Activated naive CD8-positive, alpha-beta T cell treated with anti-CD3 and anti-CD28 coated beads, Interleukin-2, amount 50 U/mL, for 24 hours (primary cell): ENCODE measurements at places on chromosomes 16 and 17.

GRCh38 chr17:63549289-63549945 lies 860 bp upstream of the DCAF7 start:
- H3K4me1 ChIP-seq: peaks cover 29% of the 10 kb centered on the region
- no peak for DNase-seq
- H3K27ac ChIP-seq: peak overlapping the region; percentile 97

DNA sequence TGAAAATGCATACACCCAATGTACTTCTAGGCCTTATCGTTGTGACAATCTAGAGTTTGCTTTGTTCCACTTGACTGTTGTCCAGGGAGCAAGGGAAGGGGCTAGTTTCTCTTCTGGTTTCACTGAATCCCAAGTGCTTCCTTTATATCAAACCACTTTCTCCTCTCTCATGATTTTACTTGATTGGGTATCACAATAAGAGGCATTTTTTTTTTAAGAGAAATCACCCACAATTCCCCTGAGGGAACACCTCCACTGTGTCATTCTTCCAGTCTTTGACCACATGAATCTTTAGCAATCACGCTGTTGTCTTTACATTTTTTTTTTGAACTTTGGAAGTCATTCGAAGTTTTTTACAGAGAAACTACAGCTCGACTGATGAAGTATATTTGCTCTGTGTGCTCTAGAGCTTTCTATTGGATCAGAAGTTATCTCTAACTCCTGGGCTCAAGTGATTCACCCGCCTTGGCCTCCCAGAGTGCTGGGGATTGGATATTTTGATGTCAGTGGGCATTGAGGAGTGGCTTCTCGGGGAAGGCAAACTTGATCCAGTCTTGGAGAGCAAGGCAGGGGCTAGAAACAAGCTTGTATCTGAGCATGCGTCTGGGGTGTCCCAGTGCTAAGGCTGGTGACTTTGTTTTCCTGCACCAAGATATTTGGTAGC lies 3.0 kb downstream of the CDH1 start:
- H3K36me3 ChIP-seq: no peaks in the 10 kb centered on the region
- peaks cover 16% of the 10 kb centered on the region for H3K4me1 ChIP-seq
- no peak overlapping the region for H3K4me3 ChIP-seq
- no peak for DNase-seq
- H3K27me3 ChIP-seq: peaks cover 35% of the 10 kb centered on the region
- no peak overlapping the region for H3K27ac ChIP-seq

DNA sequence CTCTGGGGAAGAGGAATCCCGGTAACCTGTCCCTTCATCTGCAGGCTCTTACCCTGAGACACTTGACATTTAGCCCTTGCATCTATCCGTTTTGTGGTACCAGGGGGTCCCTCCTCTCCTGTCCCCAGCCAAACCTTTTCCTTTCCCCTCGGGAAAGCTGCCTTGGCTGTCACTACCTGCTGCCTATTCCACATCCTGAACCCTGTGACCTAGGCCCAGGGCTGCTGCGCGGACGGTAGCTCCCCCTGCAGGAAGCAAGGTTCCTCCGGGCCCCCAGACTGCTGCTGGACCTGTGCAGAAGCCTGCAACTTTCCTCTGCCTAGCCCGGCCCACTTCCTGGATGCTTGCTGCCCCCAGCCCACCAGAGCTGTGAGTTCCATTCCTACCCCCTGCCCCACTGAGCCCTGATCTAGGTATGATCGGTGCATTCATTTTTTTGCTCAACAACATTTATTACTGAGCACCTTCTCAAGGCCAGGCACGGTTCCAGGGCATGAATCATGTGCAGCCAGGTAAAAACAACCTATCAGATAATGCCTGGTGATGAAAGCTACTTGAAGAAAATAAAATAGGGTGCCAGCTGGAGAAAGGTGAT lies 10.5 kb upstream of the ALDOA start:
- peaks cover 21% of the 10 kb centered on the region for H3K4me1 ChIP-seq
- no peaks in the 10 kb centered on the region for H3K36me3 ChIP-seq
- peak; percentile 72 for DNase-seq
- peak overlapping the region; percentile 53 for H3K4me3 ChIP-seq

DNA sequence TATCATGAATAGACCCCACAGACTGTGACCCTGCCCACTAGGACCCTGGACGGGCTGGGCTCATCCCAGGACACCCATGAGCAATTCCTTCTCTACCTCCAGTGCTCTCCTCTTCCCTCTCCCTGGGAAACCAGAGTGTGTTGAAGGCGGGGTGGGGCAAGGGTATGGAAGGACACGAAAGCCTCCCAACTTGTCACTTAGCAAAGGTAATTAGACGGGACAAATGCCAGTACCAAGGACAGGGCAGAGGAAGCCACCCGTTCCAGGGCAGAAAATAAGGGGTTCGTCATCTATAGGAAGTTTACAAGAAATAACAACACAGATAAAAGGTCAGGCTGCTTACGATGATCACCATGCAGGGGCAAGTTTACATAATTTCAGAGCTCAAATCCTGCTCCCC lies 4.9 kb upstream of the EPX start:
- DNase-seq: no peak
- no peaks in the 10 kb centered on the region for H3K4me1 ChIP-seq
- H3K27ac ChIP-seq: no peak overlapping the region

DNA sequence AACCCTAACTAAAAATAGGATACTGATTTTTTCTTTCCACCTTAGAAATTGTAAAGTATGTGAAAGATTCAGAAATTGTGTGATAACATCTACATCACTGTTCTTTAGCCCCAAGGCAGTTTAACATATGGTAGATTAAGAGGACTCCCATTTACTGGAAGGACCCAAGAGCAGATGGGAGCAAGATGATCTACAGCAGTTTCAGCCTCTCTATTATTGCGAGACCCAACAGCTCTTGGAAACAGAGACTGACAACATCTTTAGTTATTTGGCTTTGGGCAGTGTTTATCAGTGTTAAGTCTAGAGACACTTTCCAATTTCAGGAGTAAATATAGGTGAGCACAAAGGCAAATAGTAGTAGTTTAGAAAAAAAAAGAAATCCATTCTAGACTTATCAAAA lies 124.9 kb upstream of the CORO6 start:
- no peak overlapping the region for H3K27ac ChIP-seq
- no peak overlapping the region for H3K4me3 ChIP-seq
- peaks cover 15% of the 10 kb centered on the region for H3K36me3 ChIP-seq
- H3K4me1 ChIP-seq: peaks cover 65% of the 10 kb centered on the region
- DNase-seq: no peak

DNA sequence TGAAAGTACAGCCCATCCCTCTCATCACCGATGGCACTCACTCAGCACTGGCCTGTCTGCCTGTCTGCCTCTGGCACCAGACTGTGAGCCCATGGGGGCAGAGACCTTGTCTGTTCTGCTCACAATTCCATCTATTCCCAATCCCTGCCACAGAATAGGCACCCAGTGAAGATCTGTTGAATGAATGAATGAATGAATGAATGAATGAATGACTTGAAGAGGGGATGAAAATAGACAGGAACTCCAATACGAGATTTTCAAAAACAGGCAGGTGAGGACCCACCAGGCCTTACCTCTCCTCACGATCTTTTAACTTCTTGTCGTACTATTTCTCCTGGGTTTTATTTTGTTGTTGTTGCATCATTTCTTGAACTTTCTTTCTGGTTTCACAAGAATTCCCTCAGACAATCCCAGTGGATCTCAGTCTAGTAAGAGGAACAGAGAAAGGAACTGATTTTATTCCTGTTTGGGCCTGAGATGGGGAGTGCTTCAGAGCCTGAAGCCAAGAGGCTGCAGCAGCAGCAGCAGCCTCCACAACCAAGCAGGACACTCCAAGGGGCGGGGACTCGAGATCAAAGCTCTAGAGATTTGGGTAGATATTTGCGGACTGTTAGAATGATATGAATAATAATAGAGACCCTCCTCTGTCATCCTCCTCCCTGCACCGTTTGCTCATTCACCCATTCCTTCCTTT lies 17.7 kb downstream of the KRT9 start:
- no peak for DNase-seq
- H3K27me3 ChIP-seq: peaks cover 30% of the 10 kb centered on the region
- H3K4me1 ChIP-seq: peaks cover 4% of the 10 kb centered on the region
- no peak overlapping the region for H3K27ac ChIP-seq
- no peaks in the 10 kb centered on the region for H3K36me3 ChIP-seq
- H3K4me3 ChIP-seq: no peak overlapping the region

GRCh38 chr17:49223517-49224197 lies 6.9 kb downstream of the PHOSPHO1 start:
- H3K27me3 ChIP-seq: peaks cover 19% of the 10 kb centered on the region
- peaks cover 11% of the 10 kb centered on the region for H3K36me3 ChIP-seq
- DNase-seq: peak; percentile 84
- no peak overlapping the region for H3K27ac ChIP-seq

DNA sequence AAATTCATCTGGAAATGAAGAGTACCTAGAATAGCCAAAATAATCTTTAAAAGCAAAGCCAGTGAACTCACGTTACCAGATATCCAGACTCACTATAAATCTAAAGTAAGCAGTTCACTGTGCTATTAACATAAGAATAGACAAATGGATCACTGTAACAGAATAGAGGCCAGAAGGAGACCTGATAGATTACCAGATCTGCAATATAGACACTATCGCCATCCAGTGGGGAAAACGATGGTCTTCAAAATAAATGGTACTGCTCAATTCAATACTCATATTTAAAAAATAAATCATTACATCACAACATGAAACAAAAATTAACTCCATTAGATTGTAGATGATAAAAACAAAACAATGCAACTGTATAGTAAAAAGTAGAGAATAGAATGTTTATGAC lies 158.6 kb upstream of the CDH8 start:
- no peak for DNase-seq
- H3K27me3 ChIP-seq: no peaks in the 10 kb centered on the region
- H3K36me3 ChIP-seq: no peaks in the 10 kb centered on the region
- H3K4me1 ChIP-seq: no peaks in the 10 kb centered on the region

GRCh38 chr16:21197112-21197511 lies 14.3 kb downstream of the ZP2 start:
- DNase-seq: no peak
- H3K27ac ChIP-seq: no peak overlapping the region
- peaks cover 11% of the 10 kb centered on the region for H3K4me1 ChIP-seq
- H3K27me3 ChIP-seq: peaks cover 27% of the 10 kb centered on the region
- H3K4me3 ChIP-seq: no peak overlapping the region

GRCh38 chr16:1958715-1959268 lies 546 bp upstream of the NDUFB10 start:
- no peak for DNase-seq
- peaks cover 33% of the 10 kb centered on the region for H3K4me1 ChIP-seq
- H3K36me3 ChIP-seq: peaks cover 37% of the 10 kb centered on the region
- peak overlapping the region; percentile 100 for H3K4me3 ChIP-seq
- peak overlapping the region; percentile 100 for H3K27ac ChIP-seq

- no peaks in the 10 kb centered on the region for H3K4me1 ChIP-seq
- H3K36me3 ChIP-seq: no peaks in the 10 kb centered on the region
- peaks cover 3% of the 10 kb centered on the region for H3K27me3 ChIP-seq
- no peak for DNase-seq
These were observed 24.0 kb downstream of the CCDC42 start for GRCh38 chr17:8720596-8720995.

DNA sequence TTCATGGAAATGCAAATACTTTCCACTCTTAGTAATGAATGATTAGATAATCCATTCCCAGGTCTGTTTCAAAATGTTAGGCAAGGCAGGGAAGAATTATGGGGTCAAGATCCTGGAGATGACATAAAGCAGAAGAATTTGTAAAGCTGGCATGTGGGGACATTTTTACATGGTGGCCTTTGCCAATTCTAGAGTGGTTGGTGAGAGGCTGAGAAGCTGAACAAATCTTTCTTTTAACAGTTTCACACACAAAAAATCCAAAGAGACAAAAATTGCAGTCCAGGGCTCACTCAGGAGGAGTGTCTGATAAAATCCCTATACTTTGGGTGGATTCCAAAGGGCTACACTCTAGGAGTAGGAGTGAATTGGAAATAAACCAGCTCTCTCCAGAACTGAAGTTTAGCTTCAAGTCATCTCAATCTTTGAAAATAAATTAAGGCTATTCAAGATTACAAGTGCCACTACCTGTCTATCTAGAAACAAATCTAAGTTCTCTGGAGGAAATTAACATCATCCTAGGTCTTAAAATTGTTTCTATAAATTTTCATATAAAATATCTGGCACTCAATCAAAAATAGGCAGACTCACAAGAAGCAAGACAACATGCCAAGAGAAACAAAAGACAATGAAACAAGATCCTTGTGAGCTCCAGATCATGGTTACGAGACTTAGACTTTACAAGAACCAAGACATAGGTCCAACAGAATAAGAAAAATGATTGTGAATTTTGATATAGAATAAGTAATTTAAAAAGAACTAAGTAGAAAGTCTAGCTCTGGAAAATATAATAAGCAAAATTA lies 113.0 kb upstream of the AXIN2 start:
- no peak for DNase-seq
- no peaks in the 10 kb centered on the region for H3K36me3 ChIP-seq

DNA sequence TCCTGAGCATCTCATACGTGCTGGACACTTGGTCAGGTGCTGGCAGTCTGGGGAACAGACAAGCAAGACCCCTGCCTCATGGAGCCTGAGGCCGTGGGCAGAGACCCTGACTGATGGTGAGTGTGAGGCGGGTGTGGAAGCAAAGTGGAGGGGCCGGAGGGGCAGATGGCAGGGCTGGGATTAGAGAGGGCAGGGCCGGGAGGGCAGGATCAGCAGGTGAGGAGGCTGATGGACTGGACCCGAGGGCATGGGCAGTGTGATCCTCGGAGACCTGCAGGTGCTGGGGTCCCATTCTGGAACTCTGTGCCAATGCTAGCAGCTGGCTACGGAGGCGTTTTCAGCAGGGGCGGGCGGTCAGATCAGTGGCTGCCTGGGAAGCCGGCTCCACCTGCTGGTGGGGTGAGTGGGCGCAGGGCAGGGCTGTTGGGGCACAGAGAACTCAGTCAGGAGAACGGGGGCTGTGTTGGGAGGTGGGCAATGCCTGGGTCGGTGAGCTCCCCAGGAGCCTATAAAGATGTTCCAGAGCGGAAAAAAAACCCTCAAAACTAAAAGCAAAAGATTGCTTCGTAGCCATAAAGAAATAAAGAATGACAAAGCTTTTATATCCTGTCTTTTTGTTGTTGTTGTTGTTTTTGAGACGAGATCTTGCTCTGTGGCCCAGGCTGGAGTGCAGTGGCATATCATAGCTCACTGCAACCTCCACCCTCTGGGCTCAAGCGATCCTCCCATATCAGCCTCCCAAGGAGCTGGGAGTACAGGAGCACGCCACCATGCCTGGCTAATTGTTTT lies 8.9 kb upstream of the C16orf74 start:
- H3K4me1 ChIP-seq: peaks cover 37% of the 10 kb centered on the region
- no peak overlapping the region for H3K27ac ChIP-seq
- H3K36me3 ChIP-seq: no peaks in the 10 kb centered on the region
- peaks cover 21% of the 10 kb centered on the region for H3K27me3 ChIP-seq
- DNase-seq: peak; percentile 54

DNA sequence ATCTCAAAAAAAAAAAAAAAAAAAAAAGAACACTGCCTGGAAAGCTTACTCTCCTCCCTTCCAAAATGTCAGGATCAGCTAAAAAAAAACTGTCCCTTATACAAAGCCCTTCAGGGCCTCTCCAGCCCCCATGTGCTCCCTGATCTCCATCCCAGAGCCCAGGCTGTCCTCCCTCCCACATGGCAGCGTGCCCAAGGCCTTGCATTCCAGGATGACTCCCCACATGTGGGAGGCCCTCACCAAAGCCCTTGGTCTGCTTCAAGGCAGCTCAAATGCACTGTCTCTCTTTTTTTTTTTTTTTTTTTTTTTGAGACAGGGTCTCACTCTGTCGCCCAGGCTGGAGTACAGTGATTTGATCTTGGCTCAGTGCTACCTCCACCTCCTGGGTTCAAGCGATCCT lies 2.3 kb downstream of the FDXR start:
- H3K27ac ChIP-seq: no peak overlapping the region
- no peak for DNase-seq
- H3K4me3 ChIP-seq: no peak overlapping the region
- H3K27me3 ChIP-seq: peaks cover 3% of the 10 kb centered on the region
- no peaks in the 10 kb centered on the region for H3K36me3 ChIP-seq
- peaks cover 21% of the 10 kb centered on the region for H3K4me1 ChIP-seq
